ENCODE measurements at places on chromosomes 16 and 17.

DNA sequence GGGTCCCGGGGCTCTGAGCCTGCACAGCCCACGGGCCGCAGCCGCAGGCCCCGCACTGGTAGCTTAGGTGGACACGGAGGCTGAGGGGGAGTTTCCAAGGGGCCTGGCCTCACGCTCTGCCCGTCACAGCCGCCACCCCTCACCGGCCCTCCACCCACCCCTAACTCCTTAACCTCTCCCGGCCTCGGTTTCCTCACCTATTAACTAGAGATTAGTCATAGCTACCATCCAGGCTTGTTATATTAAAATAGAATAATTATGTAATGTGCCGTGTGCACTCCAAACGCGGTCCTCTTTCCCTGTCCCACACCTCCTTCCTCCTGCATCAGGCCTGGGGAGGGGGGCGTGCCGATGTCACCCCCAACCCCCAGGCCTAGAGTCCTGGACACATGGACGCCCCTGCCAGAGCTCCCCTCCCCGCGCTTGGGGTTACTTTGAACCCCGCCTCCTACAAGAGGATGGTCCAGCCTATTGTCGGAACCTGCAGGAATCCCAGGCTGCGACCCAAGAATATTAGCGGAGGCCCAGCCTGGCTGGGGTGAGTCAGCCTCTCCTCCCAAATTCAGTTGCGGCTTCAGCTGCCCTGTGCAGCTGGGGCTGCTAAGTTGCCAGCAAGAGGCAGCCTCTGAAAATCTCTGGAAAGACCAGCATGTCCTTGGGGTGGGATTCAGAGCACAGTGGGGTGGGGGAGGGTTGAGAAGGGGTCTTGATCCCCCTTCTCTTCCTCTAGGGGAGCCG lies 17.3 kb downstream of the SOCS3 start:
- no peak for DNase-seq

- no peak for DNase-seq
Observed at GRCh38 chr16:12637002-12637401, 166.7 kb downstream of the CPPED1 start.

DNA sequence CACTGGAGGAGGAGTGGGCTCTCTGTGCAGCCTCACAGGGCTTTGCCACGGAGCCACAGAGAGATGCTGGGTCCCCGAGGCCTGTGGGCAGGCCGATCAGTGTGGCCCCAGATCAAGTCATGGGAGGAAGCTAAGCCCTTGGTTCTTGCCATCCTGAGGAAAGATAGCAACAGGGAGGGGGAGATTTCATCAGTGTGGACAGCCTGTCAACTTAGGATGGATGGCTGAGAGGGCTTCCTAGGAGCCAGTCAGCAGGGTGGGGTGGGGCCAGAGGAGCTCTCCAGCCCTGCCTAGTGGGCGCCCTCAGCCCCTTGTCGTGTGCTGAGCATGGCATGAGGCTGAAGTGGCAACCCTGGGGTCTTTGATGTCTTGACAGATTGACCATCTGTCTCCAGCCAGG lies 3.9 kb downstream of the NXPH3 start:
- DNase-seq = no peak

- DNase-seq = no peak
Observed at GRCh38 chr17:81348097-81349055, 46.9 kb upstream of the BAHCC1 start.

- DNase-seq = no peak
Observed at GRCh38 chr17:29449865-29450671, 59.9 kb downstream of the TAOK1 start.

- DNase-seq = no peak
Observed at GRCh38 chr17:72004011-72004427, 116.8 kb upstream of the SOX9 start.

DNA sequence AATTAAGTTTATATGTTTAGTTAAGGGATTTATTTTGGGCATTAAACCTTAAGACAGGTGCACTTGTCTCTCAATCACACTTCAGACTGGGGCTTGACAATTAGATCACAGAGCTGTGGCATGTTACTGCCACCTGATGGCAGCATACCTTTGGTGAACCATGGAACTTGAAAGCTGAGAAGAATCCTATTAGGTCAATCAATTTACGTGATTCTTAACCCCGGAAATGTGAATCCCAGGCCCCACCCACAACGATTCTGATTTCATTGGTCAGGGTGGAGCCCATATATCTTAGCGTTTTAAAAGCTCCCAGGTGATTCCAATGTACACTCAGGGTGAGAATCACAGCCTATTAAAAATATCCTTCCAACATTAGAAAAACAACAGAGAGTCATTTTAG lies 91.0 kb downstream of the GSG1L start:
- DNase-seq = no peak

DNA sequence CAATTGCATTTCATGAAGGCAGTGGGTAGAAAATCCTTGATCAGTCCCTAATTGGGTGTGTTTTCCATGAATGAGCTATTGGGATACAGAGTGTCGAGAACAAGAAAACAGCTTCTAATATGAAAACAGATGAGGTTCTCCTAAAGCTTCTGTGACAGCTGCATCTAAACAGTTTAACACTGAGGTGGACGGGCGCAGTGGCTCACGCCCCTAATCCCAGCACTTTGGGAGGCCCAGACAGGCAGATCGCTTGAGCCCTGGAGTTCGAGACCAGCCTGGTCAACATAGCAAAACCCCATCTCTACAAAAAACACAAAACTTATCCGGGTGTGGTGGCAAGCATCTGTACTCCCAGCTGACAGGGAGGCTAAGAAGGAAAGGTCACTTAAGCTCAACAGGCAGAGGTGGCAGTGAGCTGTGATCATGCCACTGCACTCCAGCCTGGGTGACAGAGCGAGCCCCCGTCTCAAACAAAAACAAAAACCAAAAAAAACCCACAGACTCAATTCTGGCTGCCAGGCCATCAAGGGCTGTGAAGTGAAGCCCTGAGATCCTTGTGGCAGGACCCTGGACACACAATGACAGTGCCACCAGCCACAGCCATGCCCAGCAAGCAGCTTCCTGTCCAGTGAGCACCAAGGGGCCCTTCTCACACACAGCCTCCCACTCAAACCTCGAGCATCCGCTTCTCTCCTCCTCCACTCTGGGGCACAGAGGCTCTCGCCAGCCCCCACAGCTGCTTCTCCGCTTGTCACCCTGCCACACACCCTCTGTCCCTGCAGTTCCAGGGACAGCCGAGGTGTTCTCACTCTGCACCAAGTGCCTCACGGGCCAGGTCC lies 44.0 kb downstream of the ANKRD11 start:
- DNase-seq = no peak

DNA sequence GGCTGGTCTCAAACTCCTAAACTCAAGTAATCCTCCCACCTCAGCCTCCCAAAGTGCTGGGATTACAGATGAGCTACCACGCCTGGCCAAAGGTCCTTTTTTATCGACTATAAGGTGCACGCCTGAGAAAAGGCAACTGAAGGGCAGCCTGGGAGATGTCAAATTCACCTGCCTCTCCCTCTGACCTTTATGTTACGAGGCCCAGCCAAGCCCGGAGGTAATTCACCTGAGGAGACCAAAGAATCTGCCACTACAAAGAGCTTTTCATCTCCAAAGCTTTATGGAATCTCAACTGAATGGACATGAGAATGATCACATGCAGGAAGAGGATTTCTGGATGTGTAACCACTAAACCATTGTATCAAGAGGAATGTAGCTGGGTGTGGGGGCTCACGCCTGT lies 37.2 kb downstream of the LYRM1 start:
- no peak for DNase-seq

DNA sequence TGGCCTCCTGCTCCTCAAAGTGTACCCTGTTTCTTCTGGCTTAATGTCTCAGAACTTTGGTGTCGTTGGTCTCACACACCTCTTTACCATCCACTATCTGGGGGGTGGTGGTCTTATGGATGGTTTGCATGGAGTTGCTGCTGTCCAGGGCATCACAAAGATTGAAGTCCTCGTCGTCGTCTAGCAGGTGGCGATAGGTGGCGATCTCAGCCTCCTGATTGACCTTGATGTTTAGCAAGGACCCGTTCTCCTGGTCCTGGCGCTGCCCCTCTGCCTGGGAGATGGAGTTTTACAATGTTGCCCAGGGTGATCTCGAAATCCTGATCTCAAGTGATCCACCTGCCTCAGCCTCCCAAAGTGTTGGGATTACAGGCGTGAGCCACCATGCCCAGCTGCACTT lies 31.1 kb upstream of the HELZ start:
- DNase-seq = no peak

DNA sequence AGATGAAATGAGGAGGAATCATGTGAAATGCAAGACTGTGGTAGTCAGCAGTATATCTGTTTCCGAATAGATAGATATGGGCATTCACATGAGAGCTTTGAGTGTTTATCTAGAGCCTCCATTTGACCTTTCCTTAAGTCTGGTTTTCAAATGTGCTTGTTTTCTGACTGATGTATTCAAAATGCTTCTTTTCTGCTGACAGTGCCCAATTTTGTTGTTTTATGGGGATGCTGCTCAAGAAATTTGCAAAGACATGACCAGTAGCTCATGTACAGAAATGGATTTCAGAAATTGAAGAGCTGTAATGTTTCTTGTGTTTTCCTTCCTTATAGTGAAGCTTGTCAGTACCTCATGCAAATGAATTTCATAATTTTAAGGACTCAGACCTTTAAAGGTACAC lies 903.4 kb upstream of the CDH8 start:
- DNase-seq = no peak

- DNase-seq = no peak
Observed at GRCh38 chr17:12242345-12242954, 221.8 kb downstream of the MAP2K4 start.

DNA sequence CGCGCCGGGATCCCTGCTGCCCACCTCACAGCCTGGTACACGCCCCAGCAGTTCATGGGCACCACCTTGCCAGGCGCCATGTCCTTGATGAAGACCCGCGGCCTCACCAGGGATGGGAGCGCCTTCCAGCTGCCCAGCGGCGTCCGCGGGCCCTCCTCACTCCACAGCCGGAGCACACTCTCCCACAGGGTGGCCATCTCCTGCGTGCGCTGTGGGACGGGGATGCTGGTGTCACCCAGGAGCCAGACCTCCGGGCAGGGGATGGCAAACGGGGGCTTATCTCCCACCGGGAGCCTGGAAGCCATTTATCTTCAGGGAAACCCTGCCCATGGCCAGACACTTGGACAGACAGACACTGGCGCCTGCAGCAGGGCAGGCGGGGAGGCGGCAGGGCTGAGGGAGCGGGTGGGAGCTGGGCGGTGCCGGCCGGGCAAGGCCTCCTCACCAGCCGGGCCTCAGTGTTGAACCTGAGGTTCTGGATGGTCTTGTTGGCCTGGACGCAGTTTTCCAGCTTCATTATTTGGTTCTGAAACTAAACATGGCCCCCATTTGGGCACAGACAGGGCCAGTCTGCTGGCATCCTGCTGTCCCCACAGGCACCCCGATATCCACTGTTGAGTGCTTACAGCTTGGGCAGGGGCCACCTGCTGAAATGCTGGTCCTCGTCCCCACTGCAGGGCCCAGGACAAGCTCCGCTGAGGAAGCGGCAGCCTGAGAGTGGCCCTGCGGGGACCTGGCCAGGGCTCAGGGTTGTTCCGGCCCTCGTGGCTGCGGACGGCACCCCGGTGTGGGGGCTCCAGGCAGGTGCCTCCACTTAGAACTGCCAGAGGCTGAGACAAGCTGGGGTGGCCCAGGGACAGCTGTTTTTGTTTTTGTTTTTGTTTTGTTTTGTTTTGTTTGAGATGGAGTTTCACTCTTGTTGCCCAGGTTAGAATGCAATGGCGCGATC lies 4.0 kb downstream of the PERCC1 start:
- no peak for DNase-seq

DNA sequence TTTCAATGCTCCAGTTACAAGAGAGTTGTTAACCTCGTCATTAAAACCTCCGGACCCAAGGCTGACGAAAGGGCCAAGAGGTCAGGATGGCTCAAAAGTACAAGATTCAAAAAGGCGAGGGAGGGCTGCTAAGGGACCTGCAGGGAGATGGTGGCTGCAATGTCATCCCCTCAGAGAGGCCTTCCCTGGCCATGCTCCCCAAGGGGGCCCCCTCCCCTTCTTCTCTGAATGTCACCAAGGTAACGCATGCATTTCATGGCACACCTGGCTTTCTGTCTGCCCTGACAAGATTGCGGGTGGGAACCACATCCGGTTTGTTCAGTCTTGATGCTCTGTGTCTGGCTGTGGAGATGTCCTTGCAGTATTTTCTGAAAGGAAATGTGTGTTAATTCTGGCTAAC lies 89.9 kb downstream of the C16orf78 start:
- peak; percentile 27 for DNase-seq

DNA sequence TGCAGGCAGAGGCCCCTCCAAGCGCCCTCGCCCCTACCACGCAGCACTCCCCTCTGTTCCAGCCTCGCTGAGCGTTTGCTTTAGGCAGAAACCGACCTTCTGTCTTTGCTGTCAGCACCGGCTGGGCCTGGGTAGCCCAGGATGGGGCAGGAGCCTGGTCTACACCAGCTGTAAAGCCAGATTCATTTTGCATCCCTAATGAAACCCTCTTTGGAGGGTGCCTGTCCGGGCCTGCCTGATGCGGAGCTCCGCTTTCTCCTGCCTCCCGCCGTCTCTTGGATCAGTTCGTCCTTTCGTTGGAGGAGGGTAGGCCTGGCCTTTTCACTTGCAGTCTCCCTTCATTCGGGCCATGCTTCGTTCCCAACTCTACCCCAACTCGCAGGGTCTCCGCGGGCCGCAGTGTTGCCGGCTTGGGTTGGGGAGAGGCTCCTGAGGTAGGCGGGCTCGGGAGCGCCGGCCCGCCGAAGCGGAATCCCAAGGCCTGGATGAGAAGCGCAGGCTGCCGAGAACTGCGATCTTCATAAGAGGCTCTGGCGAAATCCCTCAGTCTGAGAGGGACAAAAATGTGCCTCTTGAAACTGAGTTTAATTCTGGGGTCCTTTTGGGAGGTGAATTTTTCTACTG lies 4.8 kb upstream of the HOXB8 start:
- no peak for DNase-seq

- no peak for DNase-seq
Observed at GRCh38 chr16:66359012-66359411, 7.5 kb upstream of the CDH5 start.

- DNase-seq = no peak
Observed at GRCh38 chr17:32783602-32784001, 93.3 kb downstream of the MYO1D start.

DNA sequence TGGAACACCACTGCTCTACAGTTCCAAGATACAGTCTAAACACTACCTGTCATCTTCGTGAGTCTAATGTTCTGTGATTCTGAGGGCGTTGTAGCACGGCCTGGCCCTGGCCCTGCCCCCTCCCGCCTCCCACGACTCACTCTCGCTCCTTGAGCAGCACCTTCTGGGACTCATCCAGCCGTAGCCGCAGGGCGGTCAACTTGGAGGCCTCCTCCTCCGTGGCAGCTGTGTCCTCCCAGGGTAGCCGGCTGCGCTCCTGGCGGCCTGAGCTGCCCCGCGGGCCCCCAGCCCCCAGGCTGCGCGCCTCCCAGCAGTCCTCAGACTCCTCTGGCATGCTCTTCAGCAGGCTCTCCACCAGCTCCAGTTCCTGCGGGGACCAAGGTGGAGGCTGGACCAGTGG lies 10.6 kb downstream of the CCDC102A start:
- DNase-seq = no peak

GRCh38 chr17:58334661-58335060 lies 6.1 kb upstream of the TSPOAP1 start:
- no peak for DNase-seq

GRCh38 chr17:7613769-7614424 lies 800 bp downstream of the FXR2 start:
- DNase-seq = no peak
